Bronchial smooth muscle cell (primary cell): ENCODE measurements at places on chromosomes 7 and 10. TPM values are rescaled to one million over a fixed set of nuclear protein-coding genes. Genes with fewer than 3 reads are reported as not detected.

PTPRZ1 gene
- under 0.01 TPM in 1 of 2 replicates, not detected in the other for total RNA-seq

CALCR gene
- total RNA-seq, result not detected in 2 replicates

AS3MT gene
- 4.7 and 8.1 TPM in 2 replicates for total RNA-seq

MTPN gene
- total RNA-seq, result 72.4 and 105 TPM in 2 replicates

CYP17A1 gene
- total RNA-seq, result not detected in 2 replicates

NPC1L1 gene
- total RNA-seq, result under 0.01 and 0.09 TPM in 2 replicates

LRMDA gene
- total RNA-seq, result 0.77 and 3.8 TPM in 2 replicates

MRPL32 gene
- total RNA-seq, result 46.1 and 60.8 TPM in 2 replicates

OR2A42 gene
- under 0.01 TPM in 1 of 2 replicates, not detected in the other for total RNA-seq

MMD2 gene
- not detected in 2 replicates for total RNA-seq

LEP gene
- not detected in 2 replicates for total RNA-seq

DNAJC2 gene
- total RNA-seq, result 10.0 and 15.4 TPM in 2 replicates

EBF3 gene
- 9.0 and 18.0 TPM in 2 replicates for total RNA-seq
